Tibial artery (tissue), 4 donors: ENCODE measurements at places on chromosomes 2 and 18.

DNA sequence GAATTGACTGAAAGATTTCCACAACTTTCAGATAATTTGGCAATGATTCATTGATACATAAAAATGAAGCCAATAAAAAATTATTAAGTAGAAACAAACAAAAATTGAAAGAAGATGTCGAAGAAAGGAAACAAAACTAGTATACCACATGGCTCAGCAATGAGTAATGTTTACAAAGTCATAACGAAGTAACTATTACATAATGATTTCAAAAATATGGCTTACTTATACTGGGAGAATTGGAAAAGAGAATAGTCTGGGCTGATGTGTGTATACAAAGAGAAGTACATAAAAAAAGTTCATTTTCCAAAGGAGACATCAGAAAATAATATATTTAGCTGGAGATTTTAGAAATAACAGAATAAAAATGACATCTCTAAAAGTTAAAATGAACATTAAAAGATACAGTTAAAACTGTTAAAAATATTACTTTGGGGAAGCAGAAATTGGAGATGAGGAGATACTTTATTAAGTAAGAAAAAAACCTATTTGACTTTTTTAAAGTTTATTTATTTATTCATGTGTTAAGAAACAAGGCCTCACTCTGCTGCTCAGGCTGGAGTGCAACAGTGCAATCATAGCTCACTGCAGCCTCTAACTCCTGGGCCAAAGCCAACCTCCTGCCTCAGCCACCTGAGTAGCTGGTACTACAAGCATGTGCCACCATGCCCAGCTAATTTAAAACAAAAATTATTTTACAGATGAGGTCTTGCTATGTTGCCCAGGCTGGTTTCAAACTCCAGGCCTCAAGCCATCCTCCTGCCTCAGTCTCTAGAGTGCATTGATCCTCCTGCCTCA lies 409.7 kb upstream of the PIK3C3 start:
- no peak for DNase-seq

- no peak for DNase-seq
These were observed 318.8 kb downstream of the CCDC85A start for GRCh38 chr2:56502616-56503015.

DNA sequence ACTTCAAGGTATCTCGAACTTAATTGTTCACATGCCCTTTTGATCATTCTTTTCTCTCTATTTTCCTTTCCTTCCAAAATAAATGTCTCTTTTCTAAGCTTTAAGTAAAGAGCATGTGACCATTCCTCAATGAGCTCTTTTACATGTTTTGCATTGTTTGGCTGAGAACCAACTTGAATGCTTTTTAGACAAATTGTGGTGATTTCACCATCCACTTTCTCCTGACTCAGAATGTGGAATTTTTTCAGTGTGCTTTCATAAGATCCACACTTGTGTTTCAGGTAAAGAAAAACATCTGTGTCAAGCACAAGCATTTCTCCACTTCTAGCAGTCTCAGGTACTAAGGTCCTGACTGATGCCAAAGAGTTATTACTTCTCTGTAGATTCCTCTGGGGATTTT lies 10.7 kb downstream of the RBM43 start:
- no peak for DNase-seq

GRCh38 chr2:12304564-12305171 lies 412.1 kb upstream of the TRIB2 start:
- no peak for DNase-seq

GRCh38 chr2:56325661-56326345 lies 142.0 kb downstream of the CCDC85A start:
- no peak for DNase-seq
